ENCODE measurements at places on chromosomes 1 and 21. TPM values are rescaled to one million over a fixed set of nuclear protein-coding genes. Genes with fewer than 3 reads are reported as not detected.

DNA sequence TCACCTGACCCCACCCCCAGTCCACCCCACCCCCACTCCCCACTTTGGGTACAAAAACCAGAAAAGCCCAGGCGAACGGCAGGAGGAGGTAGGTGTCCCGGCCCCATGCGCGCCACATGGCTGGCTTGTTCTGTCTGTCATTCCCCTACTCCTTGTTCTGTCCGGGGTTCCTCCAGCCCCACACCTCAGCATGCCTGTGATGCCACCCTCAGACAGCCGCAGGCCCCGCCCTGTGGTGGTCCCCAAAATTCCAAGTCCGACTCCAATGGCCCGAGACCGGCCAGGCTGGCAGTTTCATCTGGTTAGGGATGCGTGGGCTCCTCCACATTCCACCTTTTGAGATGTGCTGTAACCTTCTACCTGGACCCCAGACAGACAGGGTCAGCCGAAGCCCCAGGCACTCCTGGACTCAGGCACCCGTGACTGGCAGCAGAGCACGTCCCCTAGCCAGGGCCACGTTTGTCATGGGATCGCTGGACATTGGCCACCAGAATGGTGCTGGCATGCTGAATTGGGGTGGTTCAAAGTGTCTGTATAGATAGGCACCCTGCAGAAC lies 94.4 kb downstream of the WDR4 start:
- DNase-seq, result no peak

The RAP1GAP gene
- total RNA-seq, result 4.8 TPM

GRCh38 chr1:108327534-108328466 lies 83.9 kb upstream of the NBPF4 start:
- no peak for DNase-seq

GRCh38 chr1:9500756-9501754 lies 38.2 kb upstream of the SLC25A33 start:
- no peak for DNase-seq

DNA sequence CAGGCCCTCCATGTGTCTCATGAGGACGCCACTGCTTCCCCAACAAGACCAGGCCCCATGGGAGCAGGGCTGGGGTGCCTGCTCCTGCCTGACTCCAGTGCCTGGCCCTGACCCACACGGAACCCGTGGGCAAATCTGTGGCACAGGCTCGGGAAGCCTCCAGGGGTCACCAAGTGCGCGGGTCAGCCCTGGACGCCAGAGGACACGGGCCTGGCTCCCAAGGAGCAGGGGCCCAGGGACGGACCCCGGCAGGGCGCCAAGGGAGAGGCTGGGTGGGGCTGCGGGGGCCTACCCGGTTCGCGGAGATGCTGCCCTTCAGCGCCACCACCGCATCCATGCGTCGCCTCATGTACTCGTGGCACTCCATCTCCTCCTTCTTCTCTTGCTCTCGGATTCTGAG lies 31.9 kb downstream of the CFAP74 start:
- DNase-seq, result no peak

GRCh38 chr1:101200513-101200912 lies 36.3 kb upstream of the S1PR1 start:
- no peak for DNase-seq

The GSTM1 gene
- total RNA-seq, result not detected

- DNase-seq, result no peak
These were observed 311.0 kb downstream of the ASTN1 start for GRCh38 chr1:176853503-176853902.

The LCE1D gene
- total RNA-seq, result not detected

DNA sequence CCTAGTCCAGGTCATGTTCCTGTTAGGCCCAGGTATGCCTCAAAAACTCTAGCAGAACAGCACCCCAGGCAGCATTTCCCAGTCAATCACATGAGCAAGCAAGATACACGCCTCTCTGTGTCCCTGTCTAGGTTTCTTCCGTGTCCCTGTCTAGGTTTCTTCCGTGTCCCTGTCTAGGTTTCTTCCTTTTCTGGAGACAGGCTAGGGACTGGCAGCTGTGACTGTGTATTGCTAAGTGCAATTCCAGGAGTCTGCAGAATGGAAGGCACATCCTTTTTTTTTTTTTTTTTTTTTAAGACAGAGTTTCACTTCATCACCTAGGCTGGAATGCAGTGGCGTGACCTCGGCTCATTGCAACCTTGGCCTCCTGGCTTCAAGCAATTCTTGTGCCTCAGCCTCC lies 77.6 kb downstream of the SETD4 start:
- DNase-seq, result no peak

DNA sequence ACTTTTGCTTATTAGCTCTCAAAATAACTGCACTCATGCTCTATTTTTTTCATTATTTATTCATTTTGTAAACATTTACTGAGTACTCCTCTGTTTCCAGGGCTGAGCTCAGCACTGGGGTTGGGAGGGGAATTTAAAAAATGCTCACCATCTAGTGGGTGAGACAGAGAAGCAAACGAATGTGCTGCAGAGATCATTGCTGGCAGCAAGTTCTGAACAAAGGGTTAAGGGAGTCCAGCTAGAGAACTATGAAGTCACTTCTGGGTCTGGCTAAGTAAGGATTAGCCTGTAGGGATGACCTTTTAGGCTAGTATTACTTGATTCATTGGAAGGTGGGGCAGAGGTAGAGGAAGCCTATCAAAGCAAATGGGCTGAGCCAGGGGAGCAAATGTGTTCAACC lies 99.1 kb upstream of the ZNF644 start:
- no peak for DNase-seq

The LINGO4 gene
- not detected for total RNA-seq

The CASZ1 gene
- total RNA-seq, result 18.3 TPM

The CLCA4 gene
- not detected for total RNA-seq

DNA sequence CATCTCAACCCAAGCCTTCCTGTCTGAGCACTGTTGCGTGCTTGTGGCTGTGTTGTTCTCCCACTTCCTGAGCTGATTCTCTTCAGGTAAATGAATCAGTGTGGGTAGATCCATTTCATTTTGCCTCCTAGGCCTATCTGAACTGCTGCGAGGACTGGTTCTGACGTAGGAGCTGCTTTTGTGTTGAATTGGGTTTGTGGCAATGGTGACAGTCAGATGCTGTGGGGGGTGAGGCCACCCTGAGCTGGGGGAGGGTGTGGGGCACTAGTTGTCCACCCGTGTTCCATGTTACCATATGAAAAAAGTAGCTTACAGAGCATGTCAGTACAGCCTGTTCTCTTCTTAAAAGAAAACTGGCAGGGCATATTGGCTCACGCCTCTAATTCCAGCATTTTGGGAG lies 81.5 kb downstream of the MRPS6 start:
- DNase-seq, result no peak
